ENCODE measurements at places on chromosomes 2 and 18.

GRCh38 chr2:119408221-119408619, 23.4 kb upstream of the TMEM37 start:
- DNase-seq, result no peak

GRCh38 chr18:44870631-44871502, 190.2 kb downstream of the SETBP1 start:
- no peak for DNase-seq

DNA sequence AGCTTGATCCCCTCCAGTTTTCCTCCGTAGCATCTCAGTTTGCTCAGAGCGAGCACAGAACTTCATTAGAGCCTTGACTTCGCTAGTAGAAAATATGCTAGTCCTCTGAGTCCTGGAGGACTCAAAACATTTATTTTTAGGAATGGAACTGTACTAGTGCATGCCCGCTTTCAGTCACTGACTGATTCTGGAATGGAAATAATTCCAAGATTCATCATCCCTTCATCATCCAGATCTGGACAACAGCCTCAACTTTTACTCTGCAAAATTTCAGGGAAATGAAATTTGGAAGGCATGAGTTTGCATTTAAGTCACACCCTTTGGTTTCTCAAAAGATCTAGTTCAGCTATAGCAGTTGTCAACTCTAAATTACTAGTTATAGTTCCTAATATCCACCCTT, 304.6 kb downstream of the XIRP2 start:
- no peak for DNase-seq

DNA sequence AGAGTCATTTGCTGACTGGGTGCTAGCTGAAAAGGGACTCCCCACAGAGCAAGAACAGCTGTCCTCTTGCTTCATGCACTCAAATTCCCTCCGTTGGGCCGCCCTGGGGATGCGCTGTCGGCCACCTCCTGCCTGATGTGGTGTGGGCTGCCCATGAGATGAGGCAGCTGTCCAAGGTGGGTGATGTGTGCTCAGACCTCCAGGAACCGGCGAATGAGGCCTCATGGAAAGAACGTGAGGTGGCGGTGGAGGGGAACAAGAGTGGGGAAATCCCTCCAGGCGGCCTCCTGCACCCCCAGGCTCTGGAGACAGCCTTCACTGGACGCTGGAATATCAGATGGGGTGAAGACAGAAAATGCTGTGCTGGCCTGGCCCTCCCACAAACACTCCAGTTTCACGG, 79.8 kb downstream of the LONRF2 start:
- DNase-seq, result no peak

DNA sequence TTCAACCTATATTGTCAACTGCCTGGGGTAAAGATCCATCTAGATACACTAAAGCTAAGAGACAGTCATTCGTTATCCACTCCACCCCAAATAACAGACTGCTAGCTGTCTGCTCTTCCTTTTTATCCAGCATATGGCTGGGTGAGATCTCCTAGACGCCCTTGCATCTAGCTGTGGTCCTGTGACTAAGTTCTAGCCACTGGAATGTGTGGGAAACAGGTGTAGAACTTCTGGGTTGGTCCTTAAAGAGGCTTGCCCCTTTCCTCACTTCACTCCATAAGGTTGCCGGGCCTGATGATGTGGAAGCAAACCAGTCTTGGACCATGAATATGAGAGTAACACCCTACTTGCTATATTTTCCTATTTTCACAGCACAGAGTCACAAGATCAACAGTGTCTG, 3.2 kb downstream of the COA5 start:
- no peak for DNase-seq

DNA sequence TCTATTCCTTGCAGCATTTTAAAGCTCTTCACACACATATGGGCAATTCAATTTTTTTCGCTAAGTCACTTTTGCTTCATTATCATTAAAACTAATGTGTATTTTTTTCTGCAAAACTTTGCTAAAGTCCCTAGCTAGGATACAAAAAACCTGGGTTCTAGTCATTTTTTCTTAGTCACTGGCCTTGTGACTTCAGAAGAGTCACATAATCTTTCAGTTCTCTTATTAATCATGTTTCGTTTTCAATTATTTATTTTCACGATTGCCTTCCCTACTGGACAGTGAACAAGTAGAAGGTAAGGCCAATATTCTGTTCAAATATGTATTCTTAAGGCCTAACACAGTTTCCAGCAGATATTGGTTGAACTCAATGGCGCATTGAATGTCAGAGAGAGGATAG, 60.9 kb upstream of the CYRIA start:
- DNase-seq, result no peak

DNA sequence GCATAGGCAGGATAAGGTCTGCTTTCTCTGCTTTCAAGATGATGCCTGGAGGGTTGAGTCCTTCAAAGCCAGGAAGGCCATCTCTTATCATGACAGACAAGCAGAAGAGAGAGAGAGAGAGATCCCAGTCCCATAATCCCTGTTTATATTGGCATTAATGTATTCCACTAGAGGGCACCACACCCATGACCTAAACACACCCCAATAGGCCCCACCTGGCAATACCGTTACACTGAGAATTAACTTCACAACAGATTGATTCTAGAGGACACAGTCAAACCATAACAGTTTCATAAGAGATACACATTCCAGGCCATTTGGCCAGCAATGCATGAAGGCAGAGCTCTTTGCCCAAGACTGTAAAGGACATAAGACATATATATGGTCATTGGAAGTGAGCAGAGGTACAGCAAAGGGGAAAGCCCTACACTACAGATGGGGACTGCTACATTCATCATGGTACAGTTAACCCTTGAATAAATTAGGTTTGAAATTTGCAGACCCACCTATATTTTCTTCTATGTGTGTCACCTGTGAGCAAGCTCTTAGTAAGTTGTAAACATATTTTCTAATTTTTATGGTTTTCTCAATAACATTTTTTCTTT, 1516.1 kb downstream of the RPIA start:
- no peak for DNase-seq

All from stimulated activated CD8-positive, alpha-beta memory T cell treated with anti-CD3 and anti-CD28 coated beads, Interleukin-2, amount 100 ng/mL, for 1 hour (primary cell).